Activated CD4-positive, alpha-beta T cell treated with anti-CD3 and anti-CD28 coated beads, Interleukin-2, amount 50 U/mL, for 4 hours (primary cell): ENCODE measurements at places on chromosomes 12 and 14.
A peak's percentile ranks its signal among the peaks of the same experiment; 100 is the strongest.

- no peak for DNase-seq
These were observed 356.0 kb downstream of the BCL11B start for GRCh38 chr14:98916036-98916435.

DNA sequence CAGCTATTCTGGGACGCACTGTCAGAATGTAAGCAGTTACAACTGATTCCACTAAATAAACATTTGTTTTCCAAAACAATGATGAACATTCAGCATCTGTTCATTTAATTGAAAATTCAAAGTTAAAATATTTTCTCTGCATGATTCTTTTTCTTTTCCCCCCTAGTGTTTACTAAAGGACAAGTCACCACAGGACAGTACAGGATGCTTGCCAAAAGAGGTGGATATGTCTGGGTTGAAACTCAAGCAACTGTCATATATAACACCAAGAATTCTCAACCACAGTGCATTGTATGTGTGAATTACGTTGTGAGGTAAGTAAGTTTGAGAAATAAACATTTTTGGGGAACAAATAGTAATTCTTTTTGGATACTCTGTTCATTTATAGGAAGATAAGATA is 28.2 kb upstream of the SNAPC1 start:
- no peak for DNase-seq

DNA sequence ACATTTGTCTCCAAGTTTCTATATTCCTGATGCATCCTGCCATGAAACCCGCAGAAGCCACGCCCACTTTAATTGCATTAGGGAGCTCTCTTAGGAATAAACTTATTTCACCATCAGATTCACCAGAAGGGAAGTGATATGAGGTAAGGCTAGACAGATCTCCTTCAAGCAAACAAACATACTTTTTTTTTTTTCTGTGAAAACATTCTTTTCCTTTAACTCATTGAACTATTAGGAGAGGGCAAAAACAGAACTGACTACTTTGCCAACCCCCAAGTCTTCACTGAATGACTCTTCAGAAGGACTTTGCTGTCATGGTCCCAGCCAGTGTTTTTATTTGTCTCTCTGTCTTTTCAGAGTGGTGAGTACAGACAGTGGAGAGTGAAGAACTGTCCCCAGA is 48.4 kb downstream of the GTF2A1 start:
- DNase-seq: no peak

DNA sequence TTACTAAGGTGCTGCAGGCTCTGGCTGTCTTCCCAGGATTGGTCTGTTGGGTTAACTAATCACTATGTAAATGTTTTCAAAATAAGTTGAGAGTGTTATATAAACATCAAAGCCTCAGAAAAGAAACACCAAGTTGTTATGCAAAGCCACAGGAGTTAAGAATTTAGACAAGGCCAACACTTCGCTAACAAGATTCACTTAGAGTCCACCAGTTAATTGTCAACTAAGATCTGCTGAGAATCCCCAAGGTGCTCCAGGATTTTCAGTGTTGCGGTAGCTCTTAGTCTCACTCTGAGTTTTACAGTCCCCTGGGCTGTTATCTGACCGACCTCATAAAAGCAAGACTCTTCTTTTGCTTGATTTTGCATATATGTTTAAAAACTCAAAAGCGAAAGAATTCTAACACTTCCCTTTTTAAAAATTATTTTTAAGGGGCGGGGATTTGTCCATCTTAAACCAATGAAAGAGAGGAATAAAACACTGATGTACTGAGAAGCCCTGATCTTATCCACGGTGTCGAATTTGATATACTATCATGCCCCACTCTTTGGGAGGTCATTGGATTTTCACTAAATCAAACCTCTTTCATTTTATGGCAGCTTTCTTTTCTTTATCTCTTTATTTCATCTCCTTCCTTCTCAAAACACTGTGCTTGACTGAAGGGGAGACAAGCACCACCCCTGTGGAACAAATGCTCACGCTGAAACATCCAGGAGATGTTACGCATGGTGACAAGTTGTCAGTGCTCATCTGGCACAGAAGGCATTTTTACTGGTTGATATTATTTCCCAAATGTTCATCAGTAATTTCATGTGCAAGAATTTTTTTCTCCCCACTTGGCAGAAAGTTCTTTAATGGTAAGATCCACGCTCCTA is 7.0 kb downstream of the NIN start:
- DNase-seq: no peak

- no peak for DNase-seq
These were observed 67.5 kb upstream of the SLC35F4 start for GRCh38 chr14:57933349-57933748.

GRCh38 chr12:95208678-95209077 is 8.6 kb downstream of the FGD6 start:
- DNase-seq: no peak

DNA sequence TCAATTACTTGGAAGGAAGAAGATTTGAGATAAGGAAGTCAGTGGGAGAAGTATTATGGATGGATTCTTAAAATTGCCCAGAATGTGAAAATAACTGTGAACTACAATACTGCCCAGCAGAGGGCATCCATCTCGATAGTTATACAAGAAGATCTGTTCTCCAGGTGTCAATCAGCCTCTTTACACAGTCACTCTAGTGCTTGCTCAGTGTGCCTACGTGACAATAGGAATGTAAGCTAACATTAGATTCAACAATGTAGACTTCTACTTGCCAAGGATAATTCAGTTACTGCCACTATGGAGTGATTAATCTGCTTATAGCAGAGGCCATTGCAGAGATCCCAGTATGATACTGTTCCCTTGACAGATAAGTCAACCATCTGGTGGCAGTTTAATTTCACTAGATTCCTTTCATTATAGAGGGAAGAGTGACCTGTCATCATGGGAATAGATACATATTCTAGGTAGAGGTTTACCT is 10.6 kb upstream of the MAP4K5 start:
- DNase-seq: peak; percentile 11

- no peak for DNase-seq
These were observed 48.7 kb upstream of the WSCD2 start for GRCh38 chr12:108080363-108080762.

- DNase-seq: no peak
These were observed 118.6 kb downstream of the TRMT5 start for GRCh38 chr14:60862283-60862682.
